Activated naive CD4-positive, alpha-beta T cell treated with Interleukin-2 at 50 U/mL for 16 hours (primary cell): ENCODE measurements at places on chromosomes 16 and 17.

GRCh38 chr16:2585651-2586081 lies 47.8 kb downstream of the PDPK1 start:
- no peak for DNase-seq

GRCh38 chr17:30415491-30415890 lies 36.8 kb downstream of the CPD start:
- DNase-seq, result no peak

DNA sequence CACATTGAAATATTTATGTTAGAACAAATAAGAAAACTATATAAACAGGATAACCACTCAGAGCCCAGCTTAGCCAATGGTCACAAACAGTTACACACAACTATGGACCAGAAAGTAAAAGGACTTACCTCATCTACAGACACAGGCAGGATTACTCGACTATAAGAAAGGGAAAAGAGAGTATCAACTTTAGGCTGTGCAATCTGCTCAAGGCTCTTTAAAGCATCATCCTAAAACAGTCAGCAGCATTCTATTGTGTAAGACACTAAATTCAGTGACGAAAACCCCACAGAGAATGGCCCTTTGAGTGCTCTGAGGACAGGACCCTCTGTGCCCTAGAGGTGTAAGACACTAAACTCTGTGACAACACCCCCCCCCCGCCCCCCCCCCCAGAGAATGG lies 4.2 kb downstream of the PITPNA start:
- no peak for DNase-seq

DNA sequence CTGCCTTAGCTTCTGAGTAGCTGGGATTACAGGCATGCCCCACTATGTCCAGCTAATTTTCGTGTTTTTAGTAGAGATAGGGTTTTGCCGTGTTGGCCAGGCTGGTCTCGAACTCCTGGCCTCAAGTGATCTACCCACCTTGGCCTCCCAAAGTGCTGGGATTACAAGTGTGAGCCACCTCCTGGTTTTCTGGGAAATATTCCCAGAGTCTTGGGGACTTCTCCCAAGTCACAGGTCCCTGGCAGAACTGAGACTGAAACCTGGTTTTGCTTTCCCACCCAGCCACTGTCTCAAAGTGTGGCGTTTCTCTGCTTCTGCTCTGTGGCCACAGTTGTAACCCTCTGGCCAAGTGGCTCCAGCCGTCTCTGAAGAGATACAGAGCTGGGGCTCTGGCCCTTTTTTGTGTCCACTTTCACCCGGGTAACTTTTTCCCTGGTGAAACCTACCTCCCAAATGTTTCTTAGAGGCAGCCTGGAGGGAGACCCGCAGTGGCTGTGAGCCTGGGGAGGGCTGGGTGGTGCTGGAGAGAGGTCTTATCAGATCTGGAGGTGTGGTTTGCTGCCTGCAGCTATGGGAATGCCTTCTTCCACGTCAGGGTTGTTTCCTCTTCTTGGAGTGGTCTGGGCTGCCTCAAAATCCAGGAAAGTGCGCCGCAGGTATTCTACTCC lies 5.1 kb downstream of the KSR1 start:
- no peak for DNase-seq

DNA sequence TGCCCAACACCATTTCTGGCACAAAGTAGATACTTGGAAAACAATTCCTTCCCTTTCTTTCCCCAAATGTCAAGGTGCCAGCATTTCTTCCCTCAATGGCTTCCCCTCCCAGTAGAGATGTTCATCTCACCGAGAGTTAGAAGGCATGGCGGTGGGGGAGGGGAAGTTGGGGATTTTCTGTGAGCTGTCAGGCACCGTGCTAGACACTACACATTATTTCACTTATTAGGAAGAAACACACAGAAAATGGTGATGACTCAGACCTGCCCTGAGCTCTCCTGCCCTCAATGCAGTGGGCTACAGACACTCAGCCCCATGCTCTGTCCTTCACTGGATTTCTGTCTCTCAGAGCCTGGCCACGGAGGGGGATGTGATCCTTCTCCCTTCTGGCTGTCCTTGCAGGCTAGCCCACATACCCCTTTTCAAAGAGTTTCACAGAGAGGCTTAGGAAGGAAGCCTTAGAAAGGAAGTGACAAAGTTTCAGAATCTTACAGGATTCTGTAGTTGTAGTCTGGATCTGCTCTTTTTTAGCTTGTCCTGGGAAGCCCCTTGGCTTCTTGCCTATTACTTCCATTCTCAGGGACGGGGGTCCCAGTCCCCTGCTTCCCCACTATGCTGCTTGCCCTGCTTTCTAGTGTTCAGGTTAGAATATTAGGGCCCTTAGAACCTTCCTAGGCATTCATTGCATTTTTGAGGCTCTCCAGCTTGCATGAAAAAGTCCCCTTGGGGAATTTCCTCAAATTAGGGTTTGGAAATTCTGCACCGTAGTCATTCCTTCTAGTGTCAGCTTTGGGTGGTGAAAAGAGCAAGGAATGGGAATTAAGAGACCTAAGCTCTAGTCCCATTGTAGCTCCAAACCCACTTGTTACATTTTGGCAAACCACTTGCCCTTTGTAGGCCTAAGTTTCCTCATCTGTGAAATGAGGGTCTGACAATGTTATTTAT lies 12.2 kb upstream of the CCL5 start:
- DNase-seq, result peak; percentile 67

DNA sequence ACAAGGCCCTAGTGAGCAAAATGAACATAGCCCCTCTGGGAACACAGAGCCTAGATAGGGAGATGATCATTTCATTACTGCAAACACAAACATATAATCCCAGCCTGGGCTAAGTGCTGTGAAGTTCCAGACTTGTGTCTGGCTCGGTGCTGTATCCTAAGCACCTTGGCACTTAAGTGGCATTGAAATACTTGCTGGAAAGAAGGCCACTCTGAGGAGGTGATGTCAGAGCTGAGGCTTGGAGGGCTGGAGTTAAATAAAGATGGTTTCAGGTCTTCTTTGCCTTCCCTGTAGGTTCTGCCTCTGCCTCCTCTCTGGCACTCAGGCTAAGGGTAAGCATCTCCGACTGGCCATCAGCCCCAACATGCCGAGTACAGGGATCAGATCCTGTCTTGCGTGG lies 2.4 kb upstream of the CACNA1G start:
- DNase-seq, result no peak

DNA sequence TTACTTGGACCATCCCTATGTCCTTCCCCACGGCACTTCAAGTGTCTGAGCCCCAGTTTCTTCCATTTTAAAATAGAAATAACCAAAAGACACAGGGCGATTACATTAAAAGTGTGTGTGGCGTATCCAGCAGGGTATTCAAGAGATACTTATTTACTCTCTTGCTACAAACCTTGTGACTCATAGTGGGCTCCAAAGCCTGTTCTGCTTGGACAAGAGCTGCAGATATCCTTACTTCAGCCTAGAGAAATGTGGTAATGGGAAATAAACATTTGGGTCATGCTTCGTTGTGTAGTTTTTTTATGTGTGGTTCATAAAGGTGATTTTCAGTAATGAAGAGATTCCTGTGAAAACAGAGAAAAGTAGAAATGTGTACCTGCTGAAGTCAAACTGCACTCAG lies 288.9 kb upstream of the CDH11 start:
- DNase-seq, result no peak

DNA sequence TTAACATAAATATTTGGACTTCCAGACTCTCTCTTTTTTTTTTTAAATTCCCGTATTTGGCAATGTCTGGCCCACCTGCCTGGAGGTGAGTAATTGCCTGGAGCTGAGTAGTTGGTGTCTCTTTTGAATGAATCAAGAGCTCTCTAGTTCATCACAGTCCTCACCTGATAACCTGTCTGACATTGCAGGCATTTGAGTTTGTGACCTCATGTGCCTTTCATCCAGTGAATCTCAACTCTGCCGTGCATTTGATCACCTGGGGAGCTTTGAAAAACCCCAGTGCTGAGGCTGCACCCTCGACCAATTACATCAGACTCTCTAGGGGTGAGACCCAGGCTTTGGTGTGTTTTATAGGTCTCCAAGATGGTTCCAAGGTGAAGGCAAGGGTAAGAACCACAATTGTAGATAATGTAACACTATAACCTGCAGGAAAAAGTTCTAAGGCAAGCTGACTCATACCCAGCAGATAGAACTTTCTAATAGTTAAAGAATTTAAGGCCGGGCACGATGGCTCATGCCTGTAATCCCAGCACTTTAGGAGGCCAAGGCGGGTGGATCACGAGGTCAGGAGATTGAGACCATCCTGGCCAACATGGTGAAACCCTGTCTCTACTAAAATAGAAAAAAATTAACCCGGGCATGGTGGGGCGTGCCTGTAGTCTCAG lies 24.5 kb upstream of the HS3ST2 start:
- DNase-seq, result no peak

DNA sequence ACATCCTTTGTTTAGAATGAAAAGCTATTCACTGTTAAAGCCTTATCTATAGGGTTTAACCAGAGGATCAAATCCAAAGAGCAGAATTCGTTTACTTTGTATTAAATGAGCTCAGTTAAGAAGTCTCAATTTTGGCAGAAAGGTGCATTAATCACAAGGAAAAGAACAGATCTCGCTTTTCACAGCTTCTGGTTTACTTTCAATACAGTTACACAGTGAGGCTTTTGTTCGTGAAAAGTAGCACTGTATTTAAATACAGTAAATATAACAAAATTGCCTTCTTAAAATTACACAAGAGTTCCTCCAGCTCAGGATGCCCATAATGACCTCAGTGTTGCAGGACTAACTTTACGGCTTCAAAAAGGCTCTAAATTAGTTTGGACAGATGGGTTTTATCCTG lies 669.1 kb upstream of the SALL1 start:
- no peak for DNase-seq

DNA sequence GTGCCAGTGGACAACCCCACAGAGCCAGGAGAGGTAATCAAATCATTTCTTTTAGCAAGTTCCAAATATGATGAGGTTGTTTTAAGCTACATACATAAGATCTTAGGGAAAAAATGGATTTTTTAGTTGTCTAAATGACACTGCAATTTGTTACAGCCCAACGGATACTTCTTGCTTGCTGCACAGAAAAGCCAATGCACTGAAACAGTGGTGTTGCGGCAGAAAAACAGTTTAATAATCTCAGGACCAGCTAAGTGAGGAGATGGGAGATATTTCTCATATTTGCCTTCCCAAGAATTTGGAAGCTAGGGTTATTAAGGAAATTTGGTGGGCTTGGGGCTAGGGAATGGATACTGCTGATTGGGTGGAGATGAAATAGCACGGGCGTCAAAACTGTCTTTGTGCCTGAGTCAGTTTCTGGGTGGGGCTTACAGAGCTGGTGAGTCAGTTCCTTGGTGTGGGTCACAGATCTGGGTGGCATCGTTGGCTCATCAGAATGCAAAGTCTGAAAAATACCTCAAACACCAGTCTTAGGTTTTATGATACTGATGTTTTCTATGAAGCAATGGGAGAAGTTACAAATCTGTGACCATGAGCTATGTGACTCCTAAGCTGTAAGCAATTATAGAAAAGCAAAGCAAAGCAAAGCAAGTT lies 255.4 kb downstream of the IRX3 start:
- DNase-seq, result no peak

DNA sequence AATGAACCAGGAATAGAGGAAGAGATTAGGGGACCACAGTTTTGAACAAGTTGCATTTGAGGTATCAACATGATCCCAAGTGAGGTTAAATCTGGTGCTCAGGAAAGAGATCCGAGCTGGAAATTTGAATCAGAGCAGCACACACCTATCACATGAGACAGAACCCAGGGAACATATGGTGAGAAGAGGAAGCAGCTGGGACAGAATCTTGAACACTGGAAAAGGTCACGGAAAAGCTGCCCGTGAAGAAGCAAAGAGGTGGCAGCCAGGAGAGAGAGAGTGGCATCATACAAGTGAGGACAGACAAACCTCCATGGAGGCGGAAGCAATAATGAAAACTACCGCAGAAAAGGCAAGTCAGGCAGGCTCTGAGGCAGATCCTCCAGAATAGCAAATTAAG lies 36.1 kb downstream of the USP31 start:
- DNase-seq, result no peak

- peak; percentile 44 for DNase-seq
Measured at GRCh38 chr17:17403899-17404576, 72.8 kb upstream of the MED9 start.

DNA sequence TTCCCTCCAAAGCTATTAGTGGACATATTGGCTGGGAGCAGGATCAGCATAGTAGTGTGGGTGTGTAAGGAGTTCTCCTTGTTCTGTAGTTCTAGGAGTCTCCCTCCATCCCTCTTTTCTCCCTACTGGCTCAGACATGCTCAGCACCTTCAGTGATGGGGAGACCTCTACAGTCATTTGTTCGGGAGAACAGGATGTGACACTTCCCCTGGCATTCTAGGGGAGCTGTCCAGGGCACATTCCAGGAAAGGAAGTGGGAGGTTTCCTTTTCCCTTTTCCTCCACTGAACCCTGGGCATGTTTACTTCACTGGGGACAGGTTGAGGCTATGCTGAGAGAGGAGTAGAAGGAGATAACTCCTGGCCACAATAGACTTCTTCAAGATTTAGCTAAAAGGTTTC lies 86.5 kb downstream of the MYH13 start:
- DNase-seq, result no peak

DNA sequence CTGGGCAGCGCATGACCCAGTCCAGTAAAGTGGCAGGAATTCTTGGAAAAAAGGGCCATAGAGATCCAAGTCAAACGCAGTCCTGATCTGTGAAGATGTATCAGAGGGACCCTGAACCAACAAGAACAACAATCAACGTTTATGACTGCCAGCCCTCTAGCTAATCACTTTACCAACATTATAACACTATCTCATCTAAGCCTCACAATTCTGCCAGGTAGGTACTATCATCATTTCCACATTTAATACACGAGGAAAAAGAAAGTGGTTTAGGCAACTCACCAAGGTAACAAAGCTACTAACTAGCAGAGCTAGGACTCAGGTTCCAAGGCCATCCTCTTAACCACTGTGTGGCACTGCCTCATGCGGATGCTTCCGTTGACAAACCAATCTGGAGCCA lies 28.1 kb downstream of the TEX2 start:
- no peak for DNase-seq

DNA sequence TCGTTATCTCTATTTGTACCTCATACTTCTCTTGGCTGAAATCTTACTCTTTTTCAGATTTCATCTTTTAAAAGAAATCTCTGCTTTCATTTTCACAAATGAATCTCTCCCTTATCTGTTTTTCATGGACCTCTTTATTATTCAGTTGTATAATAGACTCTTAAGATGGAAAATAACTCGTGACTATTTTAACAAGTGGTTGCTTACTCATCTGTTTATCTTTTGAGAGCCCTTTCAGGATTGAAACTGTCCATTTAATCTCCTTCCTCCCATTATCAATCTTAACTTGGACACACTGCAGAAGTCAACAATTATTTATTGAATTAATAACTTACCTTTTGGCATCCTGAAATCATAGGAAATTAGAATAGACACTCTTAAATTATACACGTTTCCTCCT lies 68.8 kb downstream of the ABCA8 start:
- DNase-seq, result no peak
